PC-9 (cell line): ENCODE measurements at places on chromosomes 2 and 18. TPM values are rescaled to one million over a fixed set of nuclear protein-coding genes. Genes with fewer than 3 reads are reported as not detected.
A peak's percentile ranks its signal among the peaks of the same experiment; 100 is the strongest.

DNA sequence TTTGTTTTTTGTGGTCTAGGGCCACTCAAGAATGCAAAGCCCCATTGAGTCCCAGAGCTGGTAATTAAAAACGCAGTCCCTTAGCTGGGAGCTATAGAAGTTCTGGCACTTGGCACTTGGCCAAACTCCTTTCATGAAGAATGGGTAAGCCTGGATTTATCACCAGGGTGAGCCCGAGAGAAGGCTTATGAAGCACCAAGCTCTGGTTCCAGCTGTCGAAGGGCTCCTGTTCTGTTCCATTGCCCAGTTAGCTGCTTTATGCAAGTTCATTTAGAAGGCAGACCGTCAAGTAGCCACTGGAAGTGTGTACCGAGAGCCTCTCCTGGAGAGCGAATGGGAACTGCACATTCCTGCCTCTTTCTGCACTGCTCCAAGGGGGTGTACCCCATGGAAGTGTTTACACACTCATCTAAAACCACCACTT is 14.2 kb downstream of the ECEL1 start:
- no peak overlapping the region for H3K27ac ChIP-seq
- DNase-seq: no peak
- no peaks in the 10 kb centered on the region for H3K4me1 ChIP-seq
- H3K27me3 ChIP-seq: peaks cover 86% of the 10 kb centered on the region
- no peak overlapping the region for H3K4me3 ChIP-seq

Gene RGPD6
- 14.8 and 21.2 TPM in 2 replicates for total RNA-seq

Gene CRYGD
- total RNA-seq: not detected in 2 replicates

- H3K4me3 ChIP-seq: no peak overlapping the region
- H3K27me3 ChIP-seq: no peaks in the 10 kb centered on the region
- DNase-seq: no peak
- H3K27ac ChIP-seq: no peak overlapping the region
- H3K4me1 ChIP-seq: no peaks in the 10 kb centered on the region
- no peaks in the 10 kb centered on the region for H3K36me3 ChIP-seq
Observed at GRCh38 chr2:219748671-219749570, 121.5 kb downstream of the SLC4A3 start.

GRCh38 chr2:5766056-5766455 is 73.9 kb downstream of the SOX11 start:
- H3K4me1 ChIP-seq: no peaks in the 10 kb centered on the region
- no peak for DNase-seq
- H3K4me3 ChIP-seq: no peak overlapping the region
- H3K27me3 ChIP-seq: peaks cover 29% of the 10 kb centered on the region

- H3K4me1 ChIP-seq: no peaks in the 10 kb centered on the region
- no peak overlapping the region for H3K27ac ChIP-seq
- no peaks in the 10 kb centered on the region for H3K36me3 ChIP-seq
Observed at GRCh38 chr18:52716973-52717372, 377.0 kb downstream of the DCC start.

Gene INHA
- 5.2 and 9.1 TPM in 2 replicates for total RNA-seq

Gene ANKRD30B
- total RNA-seq: not detected in 2 replicates

DNA sequence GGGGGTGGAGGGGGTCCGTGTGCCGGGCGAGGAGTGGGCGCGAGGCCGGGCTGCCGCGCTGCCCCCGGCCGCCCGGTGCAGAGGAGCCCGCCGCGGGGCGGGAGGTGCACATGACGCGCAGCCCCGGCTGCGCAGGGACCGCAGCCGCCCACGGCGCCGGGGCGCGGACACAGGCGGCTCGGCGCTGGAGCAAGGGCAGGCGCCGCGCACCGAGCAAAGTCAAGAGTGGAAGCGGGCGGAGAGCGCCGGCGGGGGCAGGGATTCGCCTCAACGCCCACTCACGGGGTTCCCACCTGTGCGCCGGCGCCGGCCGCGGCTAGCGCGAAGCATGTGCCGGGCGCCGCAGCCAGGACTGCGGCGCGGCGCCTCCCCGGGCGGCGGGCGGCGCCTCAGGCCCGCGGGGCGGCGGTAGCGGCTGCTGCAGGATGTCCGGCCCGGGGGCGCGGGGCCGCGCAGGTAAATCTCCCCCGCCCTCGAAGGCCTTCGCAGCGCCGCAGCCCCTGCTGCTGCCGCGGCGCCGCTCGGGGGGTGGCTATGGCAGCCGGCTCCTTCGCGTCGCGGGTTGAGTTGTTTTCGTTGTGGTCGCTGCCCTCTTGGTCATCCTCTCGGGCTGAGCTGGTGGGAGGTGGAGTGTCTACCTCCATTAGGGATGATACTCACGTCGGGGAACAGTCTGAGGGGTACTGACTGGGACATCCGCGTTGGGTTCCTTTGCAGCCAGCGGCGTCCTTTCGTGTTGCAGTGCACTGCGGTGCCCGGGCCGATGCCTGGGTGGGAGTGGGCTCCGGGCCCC is 216.3 kb upstream of the DTNA start:
- peaks cover 3% of the 10 kb centered on the region; the same call in 1 of the 2 replicates for H3K27me3 ChIP-seq
- DNase-seq: no peak
- peak overlapping the region; percentile 46; the same call in 1 of the 2 replicates for H3K4me3 ChIP-seq

Gene CFAP65
- not detected in 2 replicates for total RNA-seq

- H3K27ac ChIP-seq: no peak overlapping the region
- no peaks in the 10 kb centered on the region for H3K27me3 ChIP-seq
- no peaks in the 10 kb centered on the region for H3K4me1 ChIP-seq
- H3K4me3 ChIP-seq: no peak overlapping the region
Observed at GRCh38 chr2:135132314-135132713, 80.2 kb downstream of the RAB3GAP1 start.

DNA sequence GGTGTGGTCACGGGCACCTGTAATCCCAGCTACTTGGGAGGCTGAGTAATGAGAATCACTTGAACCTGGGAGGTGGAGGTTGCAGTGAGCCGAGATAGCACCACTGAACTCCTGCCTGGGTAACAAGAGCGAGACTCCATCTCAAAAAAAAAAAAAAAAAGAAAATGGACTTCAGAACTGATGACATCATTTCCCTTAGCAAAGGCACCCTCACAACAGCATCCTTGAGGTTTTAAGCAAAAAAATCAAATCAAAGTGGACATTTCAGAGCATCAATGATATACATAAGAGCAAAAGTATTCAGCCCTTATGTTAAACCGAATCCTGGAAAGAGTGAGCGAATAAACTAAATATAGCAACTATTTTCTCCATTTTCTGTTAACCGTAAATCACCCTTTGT is 45.3 kb downstream of the EPB41L3 start:
- no peaks in the 10 kb centered on the region for H3K36me3 ChIP-seq
- H3K27ac ChIP-seq: no peak overlapping the region

DNA sequence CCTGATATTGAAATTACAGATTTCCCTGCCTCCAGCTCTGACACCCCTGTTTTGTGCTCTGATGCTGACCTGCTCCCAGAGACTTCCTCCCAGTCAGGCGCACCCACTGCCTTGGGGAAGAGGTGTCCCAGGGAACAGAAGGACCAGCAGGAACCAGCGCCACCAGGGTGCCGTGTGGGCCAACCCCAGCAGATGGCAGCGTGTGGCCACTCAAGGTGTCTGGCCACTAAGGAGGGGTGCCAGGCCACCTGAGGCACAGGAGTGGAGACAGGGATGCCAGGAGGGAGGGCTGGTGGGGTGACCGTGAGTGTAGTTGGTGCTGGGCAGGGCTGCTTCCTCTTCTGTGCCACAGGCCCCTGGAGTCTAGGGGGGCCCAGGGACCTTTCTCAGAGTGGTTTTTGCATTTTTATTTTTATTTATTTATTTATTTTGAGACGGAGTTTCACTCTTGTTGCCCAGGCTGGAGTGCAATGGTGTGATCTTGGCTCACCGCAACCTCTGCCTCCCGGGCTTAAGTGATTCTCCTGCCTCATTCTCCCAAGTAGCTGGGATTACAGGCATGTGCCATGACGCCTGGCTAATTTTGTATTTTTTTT is 56.0 kb downstream of the TEX44 start:
- H3K4me3 ChIP-seq: no peak overlapping the region
- H3K27me3 ChIP-seq: no peaks in the 10 kb centered on the region
- H3K36me3 ChIP-seq: no peaks in the 10 kb centered on the region
- DNase-seq: peak; percentile 89
- no peak overlapping the region for H3K27ac ChIP-seq

DNA sequence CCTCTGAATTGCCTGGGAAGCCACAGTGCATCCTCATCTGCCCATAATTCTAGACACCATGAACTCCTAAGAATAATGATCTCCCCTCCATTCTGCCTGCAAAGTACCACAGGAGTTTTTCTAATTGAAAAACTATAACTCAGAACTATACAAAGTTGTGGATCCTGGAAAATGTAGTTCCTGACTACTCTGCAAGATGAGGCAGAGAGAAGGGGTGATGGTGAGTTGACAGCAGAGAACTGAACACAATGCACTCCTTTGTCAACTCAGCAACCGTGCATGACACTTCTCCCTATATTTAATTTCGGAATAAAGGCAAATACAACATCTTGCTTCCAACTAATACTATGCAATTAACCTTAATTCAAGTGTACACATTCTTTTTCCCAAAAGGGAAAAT is 471.1 kb upstream of the FAM98A start:
- no peak overlapping the region for H3K27ac ChIP-seq
- peaks cover 23% of the 10 kb centered on the region for H3K27me3 ChIP-seq
- DNase-seq: no peak
- H3K4me3 ChIP-seq: no peak overlapping the region
- no peaks in the 10 kb centered on the region for H3K36me3 ChIP-seq
- H3K4me1 ChIP-seq: no peaks in the 10 kb centered on the region
